ENCODE measurements at places on chromosomes 7 and 10.

DNA sequence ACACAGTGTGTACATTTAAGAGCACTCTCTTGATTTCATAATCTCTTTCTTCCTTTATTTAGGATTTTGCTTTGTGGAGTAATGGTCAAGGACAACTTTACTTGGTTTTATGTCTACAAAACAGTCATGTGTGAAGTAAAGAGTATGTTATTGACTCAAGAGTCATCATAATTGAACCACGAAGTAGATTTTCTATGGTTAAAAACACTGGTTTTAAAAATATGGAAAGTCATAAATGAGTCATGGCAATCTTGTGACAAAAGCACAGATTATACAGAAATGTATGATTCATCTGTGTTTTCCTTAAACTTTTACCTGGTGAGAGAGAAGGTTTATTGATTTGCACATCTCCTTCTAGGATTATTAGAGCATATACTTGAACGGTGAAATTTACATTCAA, 969.7 kb downstream of the GATA3 start:
- no peak for DNase-seq

- no peak for DNase-seq
Observed at GRCh38 chr7:149297034-149297755, 35.2 kb downstream of the ZNF783 start.

- no peak for DNase-seq
Observed at GRCh38 chr10:101576211-101576863, 11.7 kb downstream of the POLL start.

DNA sequence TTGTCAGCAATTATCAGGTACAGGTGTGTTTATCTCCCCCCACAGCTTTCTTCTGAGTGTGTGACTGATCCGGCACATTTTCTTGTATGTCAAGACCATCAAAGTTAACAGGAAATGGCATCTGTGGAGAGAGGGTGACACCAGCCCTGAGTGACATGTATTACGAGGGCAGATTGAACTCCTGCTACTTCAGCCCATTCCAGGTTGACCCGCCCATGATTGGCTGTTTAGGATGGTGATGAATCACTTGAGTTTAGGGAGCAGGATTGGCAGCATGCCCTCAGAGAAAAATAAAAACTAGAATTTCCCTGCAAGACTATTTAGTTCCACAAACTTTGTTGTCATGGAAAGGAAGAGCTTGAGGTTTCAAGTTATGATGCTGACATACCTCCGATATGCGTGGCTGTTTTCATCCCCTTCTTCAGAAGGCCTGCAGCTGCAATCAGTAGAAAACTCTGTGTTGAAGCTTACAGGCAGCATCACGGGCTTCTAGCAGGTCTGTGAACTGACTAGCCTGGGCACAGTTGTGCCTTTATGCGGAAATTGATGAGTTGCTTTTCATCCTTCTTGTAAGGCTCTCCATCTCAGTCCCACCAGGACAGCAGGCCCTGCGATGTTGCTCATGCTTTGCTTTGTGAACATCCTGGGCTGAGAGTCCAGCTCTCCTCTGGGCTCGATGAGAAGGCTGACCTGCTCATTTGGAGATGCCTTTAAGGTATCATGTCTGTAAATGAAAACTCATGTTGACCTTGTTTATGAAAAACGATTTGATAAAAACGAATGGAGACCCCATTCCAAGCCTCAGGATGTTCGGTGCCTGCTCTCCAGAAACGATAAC, 8.0 kb upstream of the CELF2 start:
- no peak for DNase-seq

- DNase-seq = no peak
Observed at GRCh38 chr7:84069999-84070500, 124.5 kb downstream of the SEMA3A start.

DNA sequence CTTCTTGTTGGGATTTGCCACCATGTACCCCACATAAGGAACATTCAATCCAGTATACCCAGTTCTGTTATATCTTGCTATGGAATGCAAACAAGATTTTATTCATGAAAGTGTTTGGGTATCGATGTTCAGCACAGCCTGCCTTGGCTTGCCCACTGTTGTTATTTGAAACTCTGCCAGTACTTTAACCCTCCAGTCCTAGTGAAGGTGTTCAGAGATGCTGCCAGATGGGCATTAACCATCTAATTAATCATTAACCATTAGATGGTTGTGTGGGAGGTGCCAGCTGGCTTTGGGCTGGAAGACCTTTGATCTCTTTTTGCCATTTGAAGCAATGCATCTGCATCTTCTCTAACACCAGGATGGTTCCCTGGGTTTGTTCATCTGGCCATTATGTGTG, 363.0 kb downstream of the SH2D4B start:
- no peak for DNase-seq

GRCh38 chr10:52031771-52032170, 282.3 kb upstream of the DKK1 start:
- DNase-seq = no peak

- no peak for DNase-seq
Observed at GRCh38 chr10:109892117-109892516, 31.2 kb downstream of the XPNPEP1 start.

DNA sequence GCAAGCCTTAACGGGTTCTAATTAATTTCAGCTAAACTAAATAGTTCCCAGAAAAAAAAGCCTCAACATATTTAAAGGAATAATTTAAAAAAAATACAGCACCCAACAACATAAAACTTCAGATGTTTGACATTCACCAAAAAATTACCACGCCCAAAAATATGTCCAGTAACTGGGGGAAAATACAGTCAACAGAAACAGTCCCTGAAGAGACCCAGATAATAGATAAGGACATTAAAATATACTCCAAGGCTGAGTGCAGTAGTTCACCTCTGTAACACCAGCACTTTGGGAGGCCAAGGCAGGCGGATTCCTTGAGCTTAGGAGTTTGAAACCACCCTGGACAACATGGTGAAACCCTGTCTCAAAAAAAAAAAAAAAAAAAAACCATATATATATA, 78.0 kb downstream of the BTAF1 start:
- no peak for DNase-seq

GRCh38 chr10:113329121-113329596, 223.7 kb upstream of the HABP2 start:
- DNase-seq = no peak

GRCh38 chr10:3422282-3422681, 249.7 kb upstream of the PITRM1 start:
- no peak for DNase-seq

DNA sequence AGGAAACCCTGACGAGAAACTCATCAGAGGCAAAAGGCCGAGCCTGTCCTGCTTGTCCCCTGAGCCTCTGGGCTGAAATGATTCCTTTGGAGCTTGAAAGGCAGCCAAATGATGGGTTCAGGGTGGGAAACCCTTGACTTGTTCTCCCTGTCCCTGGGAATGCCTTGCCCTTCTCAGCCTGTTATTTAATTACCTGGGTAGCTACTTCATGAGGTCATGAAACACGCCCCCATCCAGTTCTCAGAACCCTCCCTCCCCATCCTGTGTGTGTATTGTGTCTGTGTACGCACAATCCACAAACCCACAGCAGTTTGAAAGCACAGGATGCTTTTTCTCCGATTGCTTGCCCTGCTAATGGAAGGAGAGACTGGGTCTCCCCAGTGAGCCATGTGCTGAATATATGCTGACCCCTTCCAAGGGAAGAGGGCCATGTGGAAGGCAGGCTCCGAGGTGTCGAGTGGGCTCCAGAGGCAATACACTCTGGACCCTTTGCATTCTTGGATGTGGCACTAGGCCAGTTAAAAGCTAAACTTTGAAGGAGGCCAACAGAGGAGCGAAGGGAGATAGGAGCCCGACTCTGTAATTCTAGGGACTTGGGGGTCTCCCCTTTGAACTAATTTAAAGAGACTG, 10.6 kb downstream of the DUSP5 start:
- DNase-seq = no peak

GRCh38 chr10:93039721-93040120, 20.9 kb upstream of the CYP26C1 start:
- DNase-seq = no peak

DNA sequence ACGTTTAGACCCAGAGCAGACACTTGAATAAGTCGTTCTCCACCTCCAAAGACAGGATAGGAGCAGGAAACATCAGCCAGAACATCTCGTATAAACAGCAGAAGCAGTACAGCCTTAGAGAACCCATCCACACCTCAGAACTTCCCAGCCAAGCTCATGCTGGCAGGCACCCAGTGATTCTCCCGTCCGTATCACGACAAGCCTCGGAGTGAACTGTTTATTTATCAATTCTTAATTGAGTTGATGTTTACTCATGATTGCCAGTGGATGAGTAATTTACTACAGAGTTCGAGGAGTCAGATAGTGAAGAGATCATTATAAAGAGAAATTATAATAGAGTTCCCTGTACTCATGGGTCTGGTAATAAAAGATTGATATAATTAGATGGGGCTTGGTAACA, 811.5 kb downstream of the LRMDA start:
- no peak for DNase-seq

GRCh38 chr7:116525298-116525912, 569 bp downstream of the CAV1 start:
- DNase-seq = peak; percentile 56

All from stimulated activated CD8-positive, alpha-beta memory T cell treated with anti-CD3 and anti-CD28 coated beads, Interleukin-4, amount 100 ng/mL, for 48 hours (primary cell).